ENCODE measurements at places on chromosomes 7 and 10.
A peak's percentile ranks its signal among the peaks of the same experiment; 100 is the strongest.

DNA sequence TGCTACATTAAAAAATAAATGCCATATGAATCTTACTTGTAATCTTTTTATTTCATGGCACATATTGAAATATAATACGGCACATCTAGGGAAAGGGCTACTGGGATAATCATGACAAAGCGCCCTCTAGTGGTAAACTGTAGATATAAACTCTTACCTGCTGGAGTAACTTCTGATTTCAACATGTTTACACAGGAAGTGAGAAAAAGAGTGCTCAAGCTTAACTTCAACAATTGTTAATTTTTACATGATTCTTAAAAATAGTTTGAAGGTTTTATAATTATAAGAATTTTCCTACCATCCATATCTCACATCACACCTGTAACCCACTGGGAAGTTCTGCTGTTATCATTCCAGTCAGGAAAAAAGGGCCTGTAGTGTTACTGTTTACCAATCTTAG, 2.0 kb upstream of the HEPACAM2 start:
- peak; percentile 15 for DNase-seq

- DNase-seq = no peak
Observed at GRCh38 chr7:45578022-45578421, 3.9 kb downstream of the ADCY1 start.

GRCh38 chr10:78450807-78451485, 417.3 kb downstream of the RPS24 start:
- DNase-seq = no peak

DNA sequence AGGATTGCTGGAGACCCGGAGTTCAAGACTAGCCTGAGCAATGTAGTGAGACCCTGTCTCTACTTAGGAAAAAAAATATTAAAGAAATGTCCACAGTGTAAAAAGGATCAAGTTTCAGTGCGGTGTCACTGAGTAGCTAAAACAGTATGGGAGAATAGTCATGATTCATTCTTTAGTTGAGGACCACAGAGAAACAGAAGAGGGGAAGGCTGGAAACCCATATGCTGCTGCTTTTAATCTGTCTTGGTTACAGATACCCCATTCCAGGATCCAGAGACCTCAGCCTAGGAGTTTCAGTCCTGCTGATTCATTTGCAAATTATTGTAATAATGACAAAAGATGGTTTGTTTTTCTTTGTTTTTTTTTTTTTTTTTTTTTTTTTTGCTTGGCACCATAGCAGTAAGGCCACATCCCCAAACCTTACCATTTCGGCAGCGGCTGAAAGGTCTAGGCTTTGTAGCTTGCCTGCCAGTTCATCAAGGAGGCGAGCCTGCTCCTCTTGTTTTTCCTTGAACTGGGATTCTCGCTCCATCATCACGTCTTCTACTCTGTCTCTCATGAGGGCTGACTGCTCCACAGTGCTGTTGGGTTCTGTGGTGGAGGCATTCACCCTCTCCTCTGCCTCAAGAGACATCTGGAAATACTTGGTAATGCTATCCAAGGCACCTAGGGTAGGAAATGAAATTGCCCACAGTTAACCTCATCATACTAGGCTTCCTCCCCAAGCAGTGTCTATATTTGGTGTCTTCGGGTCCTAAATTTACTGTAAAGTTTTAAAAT, 44.2 kb downstream of the DLD start:
- DNase-seq = no peak

GRCh38 chr7:140981951-140982350, 32.8 kb downstream of the MRPS33 start:
- DNase-seq = no peak

DNA sequence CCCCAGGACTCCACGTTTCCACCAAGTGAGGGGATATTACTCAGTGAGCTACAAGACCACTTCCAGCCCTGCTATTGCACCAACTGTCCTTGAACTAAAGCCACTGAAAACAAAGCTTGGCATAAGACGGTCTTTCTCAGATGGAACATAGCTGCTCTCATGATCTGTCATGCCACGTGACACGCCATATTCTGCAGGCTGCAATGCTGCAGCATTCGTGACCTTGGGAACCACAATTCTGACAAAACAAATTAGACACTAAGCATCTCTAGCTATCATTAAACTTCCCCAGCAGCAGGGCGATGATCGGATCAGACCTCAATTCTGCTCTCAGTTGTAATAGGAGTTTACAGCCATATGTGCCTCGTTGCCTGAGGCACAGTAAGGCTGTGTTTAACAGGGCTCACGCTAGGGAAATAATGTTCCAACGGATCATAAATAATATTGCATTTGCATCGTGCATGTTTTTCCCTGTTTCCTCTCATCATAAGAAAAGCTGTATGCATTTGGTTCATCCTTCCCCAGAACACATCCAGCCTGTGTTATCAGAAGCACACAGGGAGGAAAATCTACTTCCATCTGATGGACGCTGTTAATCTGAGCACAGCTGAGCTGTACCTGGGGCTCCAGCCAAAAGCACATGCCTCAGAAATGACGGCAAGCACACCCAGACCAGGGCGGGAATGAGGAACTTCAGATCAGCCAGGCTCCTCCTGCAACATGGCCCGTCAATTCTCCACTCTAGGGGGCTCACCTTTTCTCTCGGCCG, 38.6 kb upstream of the CNPY1 start:
- DNase-seq = no peak

DNA sequence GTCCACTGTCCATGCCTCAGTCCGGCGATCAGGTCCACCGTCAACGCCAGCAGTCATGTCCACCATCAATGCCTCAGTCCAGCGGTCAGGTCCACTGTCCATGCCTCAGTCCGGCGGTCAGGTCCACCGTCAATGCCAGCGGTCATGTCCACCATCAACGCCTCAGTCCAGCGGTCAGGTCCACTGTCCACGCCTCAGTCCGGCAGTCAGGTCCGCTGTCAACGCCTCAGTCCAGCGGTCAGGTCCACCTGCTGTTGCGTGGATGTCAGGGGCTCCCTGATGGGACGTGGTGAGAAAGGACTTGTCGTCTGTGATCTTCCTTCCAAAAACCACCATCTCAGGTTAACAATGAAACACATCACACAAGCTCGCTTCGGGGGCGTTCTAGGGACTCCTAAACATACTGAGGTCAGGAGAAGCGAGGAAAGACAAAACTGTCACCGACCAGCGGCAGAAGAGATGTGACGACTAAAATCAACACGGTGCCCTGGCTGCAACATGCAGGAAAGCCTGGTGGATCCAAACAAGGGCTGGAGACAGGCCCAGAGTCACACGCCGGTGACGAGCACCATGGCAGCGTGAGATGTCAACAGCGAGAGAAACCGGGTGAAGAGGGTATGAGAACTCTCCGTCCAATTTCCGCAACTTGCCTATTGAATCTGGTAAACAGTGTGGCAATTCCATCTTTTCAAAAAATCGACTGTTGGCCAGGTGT, 264.2 kb downstream of the MAD1L1 start:
- DNase-seq = no peak

DNA sequence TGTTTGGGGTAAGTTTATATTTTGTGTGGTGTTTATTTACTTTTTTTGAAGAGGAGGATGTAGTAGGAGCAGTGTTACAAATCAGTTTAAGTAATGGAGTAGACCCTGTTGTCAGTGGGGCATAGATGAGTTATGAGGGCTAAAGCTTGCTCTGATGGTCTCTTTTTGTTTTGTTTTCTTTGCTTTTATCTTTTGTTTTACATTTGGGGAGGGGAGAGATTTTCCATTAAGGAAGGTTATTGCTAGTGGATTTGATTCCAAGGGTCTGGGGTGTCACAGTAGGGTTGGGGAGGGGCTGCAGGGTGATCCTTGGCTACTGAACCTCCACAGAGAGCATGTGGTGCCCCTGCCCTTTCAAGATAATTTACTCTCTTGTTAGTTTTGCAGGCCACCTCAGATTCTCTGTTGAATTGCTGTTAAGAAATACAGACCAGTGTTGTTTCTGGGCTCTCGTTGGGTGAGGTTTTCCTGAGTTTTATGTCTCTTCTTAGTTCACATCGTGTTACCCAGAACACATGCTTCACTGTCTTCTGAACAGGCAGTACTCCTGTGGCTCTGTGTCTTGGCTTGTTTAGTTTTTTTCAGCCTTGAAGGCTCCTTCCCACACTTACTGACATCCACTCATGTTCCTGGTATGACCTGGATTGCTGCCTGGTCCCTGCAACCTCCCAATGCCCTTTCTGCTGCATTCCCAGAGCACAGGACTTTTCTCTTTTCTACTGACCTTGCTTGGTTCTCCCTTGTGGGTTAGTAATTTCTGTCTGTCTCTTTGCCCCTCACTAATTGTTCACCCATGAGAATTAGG, 4.2 kb downstream of the KIFBP start:
- no peak for DNase-seq

GRCh38 chr7:74226633-74227032, 16.8 kb downstream of the LAT2 start:
- DNase-seq = no peak

DNA sequence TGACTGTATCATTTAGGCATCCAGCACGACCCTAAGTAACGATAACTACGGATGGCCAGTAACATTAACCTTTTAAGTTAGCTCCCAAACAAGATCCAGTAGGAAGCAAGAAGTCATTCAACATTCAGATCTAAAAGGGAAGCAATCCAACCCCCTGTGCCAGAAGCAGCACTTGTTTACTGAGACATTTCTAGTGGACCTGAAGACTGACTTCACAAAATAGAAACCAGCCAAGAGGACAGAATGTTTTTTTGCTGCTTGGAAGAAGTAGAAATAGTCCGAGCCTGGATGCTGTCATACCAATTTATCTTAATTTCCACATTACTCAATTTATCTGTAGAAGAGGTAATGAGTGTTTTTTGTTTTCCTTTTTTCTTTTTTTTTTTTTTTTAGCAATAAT, 88.0 kb upstream of the CTTNBP2 start:
- DNase-seq = no peak

GRCh38 chr7:127618775-127619174, 833 bp upstream of the PAX4 start:
- no peak for DNase-seq

- DNase-seq = no peak
Observed at GRCh38 chr10:132511121-132512051, 26.2 kb upstream of the INPP5A start.

DNA sequence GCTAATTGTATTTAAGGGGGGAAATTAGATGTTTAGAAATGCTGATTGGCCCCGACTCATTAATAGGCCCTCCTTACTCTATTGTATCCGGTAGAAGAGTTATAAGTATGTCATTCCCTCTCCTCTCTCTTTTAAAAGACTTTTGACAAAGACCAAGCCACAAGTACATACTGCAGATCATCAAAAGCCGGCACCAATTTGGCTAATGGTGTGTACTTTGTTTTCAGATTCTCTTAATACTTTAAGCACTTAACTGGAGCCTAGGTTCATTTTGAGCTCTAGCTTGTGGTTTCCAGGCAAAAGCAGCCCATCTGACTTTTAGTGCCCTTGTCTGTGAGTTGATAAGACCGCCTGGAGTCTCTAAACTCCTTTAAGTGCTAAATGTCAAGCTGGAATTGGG, 210.0 kb upstream of the LYZL1 start:
- DNase-seq = no peak

- DNase-seq = no peak
Observed at GRCh38 chr10:78889536-78890063, 179.2 kb upstream of the ZMIZ1 start.

GRCh38 chr10:70359017-70359550, 23.3 kb downstream of the LRRC20 start:
- DNase-seq = no peak

GRCh38 chr7:32393861-32394260, 96.3 kb downstream of the LSM5 start:
- no peak for DNase-seq

DNA sequence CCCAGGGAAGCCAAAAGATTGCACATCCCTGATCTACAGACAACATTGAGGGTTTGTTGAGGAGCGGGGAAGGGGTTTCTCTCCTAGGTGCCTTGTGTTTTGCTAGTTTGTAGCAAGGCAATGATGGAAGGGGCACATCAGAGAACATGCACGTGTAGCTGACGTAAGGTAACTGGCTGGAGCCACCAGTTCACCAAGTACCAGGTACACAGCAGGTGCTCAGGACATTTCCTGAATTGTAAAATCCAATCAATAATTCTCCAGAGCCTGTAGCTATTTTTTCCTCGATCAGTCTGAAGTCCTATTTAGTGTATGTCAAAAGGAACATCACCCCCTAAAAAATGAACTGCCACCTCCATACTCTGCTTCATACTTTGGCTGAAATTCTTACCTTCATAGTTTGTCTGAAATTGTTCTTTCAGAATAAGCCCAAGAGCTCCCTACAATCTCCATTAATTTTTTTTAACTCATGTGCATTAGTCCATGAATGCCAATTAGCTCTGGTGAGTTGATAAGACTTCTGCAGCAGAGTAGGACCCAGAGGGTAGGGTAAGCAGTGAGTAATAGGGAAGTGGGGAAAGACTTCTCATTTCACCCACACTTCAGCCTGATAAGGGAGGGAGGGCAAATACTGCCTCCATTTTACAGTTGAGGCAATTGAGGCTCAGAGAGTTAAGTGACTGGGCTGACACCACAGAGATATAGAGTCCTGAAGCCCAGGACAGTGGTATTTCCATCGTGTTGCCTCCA, 36.0 kb upstream of the SLC26A3 start:
- no peak for DNase-seq

DNA sequence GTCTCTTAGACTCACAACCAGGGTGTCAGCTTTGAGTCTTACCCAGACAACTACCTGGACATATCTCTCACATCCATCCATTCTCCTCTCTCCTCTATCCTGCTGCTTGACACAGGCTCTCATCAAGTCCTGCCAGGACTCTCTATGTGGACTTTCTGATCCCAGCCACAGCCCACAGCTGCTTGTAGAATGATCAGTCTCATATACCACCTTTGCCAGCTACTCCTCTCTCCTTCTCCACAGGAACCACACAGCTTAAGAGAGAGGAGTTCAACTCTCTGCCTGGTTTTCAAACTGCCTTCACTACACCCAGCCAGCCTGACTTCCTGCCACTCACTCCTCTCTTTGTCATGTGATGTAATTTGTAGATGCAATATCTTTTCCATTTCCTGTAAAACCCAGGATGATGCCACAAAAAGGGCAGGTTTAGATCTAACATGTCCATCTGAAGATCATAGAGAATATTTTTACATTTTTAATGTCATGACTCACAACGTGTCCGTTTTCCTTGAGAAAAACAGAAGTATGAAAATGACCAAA, 154.0 kb downstream of the RAB11FIP2 start:
- no peak for DNase-seq

DNA sequence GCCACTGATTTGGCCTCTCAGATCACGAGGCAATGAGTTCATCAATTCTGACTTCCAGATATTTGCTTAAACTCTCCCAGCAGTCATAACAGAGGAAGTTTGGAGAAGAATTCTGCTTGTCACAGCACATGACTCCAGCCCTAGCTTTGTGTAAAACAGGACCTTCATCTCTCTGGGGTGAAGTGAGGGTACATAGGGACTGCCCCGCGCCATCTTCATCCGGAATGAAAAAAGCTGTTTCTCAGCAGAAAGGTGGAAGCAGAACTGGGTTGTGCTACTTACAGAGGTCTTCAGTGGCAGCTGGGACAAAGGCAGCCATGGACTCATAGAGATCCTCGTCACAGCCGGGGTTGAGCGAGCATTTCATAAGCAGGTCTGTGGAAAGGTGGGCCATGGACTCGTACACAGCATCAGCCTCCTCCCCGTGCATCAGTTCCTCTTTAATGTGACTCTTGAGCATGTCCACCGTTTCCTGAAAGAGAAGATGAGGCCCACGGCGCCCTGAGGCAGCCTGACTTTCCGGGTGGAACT, 58.4 kb upstream of the TM9SF3 start:
- DNase-seq = no peak

All from stimulated activated CD4-positive, alpha-beta T cell treated with anti-CD3 and anti-CD28 coated beads, Interleukin-4, amount 100 ng/mL, for 24 hours (primary cell).